ENCODE measurements at places on chromosomes 1 and 21.

- DNase-seq: no peak
Measured at GRCh38 chr1:19689856-19690255, 25.2 kb downstream of the HTR6 start.

GRCh38 chr1:65734979-65735378 lies 57.7 kb upstream of the PDE4B start:
- DNase-seq: no peak

GRCh38 chr1:18211764-18212163 lies 104.2 kb downstream of the IGSF21 start:
- DNase-seq: no peak

DNA sequence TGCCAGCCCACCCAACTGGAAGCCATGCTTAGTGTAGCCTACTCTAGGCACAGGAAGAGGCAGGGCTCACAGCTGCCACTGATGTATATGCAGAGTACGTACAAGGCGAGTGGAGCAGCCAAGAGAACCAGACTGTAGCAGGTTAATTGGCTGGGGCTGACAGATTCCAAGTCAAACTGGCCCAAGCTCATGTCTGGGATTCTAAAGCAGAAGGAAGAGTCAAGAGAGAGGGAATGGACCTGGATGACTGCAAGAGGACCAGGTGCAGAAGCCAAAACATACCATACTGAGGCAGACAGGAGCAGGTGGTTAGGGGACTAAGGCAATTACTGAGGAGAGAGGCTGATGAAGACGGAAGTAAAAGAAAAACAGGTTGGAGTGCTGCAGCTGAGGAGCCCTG lies 51.3 kb upstream of the LRRN2 start:
- DNase-seq: no peak

- DNase-seq: peak; percentile 82
Measured at GRCh38 chr1:146012703-146013558, 8.6 kb downstream of the HJV start.

DNA sequence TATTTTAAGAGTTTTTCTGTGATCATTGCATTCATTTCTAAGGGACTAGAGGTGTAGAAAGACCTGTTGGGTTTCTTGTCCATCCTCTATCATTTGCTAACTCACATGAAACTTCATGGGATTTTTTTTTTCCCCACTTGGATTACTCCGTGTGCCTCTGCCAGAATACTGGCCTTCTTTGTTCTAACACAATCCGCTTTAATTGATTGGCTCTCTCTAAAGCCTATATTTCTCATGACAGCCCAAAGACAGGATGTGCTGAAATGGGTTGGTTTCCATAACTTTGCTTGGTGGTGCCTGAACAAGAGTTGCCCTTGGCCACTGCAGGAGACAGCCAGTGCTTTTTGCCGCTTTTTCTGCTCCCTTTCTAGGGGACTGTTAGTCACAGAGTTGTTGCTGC lies 12.2 kb downstream of the CACHD1 start:
- no peak for DNase-seq

GRCh38 chr1:231326248-231326647 lies 11.4 kb downstream of the EXOC8 start:
- no peak for DNase-seq

DNA sequence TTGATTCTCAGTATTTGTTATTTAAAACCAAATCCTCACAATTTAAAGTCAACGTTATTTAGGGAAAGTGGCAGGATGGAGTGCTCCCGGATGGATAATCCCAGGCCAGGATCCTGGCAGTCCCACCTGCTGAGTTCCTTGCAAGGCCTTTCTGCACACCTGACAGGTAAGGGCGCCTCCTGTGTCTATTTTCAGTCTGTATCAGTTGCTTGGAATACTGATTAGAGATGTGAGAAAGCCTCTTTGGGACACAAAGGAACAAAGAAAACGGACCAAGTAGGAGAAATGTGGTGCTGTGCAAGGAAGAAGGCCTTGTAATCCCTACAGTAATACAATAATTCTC lies 12.2 kb downstream of the STYXL2 start:
- no peak for DNase-seq

GRCh38 chr1:68117416-68117815 lies 67.0 kb upstream of the DIRAS3 start:
- DNase-seq: no peak

- DNase-seq: no peak
Measured at GRCh38 chr1:116824631-116825206, 70.5 kb downstream of the CD2 start.

GRCh38 chr1:107450899-107451664 lies 310.2 kb downstream of the NTNG1 start:
- DNase-seq: peak; percentile 80

DNA sequence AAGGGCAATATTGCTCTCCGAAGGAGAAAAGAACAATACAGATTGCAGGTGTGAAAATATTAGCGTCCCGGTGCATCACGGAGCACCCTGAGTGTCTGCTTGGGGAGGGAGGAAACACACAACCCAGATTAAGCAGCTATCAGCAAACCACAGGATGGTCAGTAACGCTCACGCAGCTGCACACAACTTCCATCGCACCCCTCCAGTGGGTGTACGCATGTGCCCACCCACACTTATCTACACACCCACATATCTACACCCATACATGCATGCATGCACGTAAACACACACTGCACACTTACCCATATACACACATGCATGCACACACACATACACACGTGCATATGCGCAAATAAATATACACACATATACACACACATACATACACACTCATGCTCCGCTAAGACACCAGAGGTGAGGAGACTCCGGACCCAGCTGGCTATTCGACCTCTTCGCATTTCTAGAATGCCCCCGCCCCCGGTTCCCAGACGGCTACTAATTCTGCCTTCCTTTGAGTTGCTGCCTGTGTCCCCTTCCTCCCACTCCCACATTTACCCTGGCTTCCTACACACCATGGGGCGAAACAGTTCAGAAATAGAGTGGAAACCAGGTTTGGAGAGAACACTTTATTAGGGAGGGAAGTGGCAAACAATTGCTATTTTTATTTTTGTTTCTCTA lies 26.2 kb downstream of the ITPKB start:
- DNase-seq: peak; percentile 35

DNA sequence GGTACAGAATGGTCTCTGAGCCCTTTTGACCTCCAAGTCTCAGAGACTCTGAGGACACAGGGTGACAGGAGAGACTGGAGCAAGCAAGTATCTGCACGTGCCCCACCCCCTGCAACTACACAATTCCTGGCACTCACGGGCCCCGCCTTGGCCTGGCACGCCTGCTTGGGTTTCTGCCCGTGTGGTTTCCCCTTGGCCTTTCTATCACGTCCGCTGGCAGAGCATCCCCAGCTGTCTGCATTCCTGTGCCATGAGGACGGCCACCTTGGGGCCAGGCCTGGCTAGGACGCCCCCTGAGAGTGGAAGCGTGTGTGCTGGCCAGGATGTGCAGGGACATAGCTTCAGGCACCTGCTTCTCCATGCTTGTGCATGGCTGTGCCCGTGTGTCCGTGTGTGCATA lies 14.3 kb upstream of the EDN2 start:
- DNase-seq: no peak

GRCh38 chr1:65011983-65012382 lies 45.6 kb upstream of the JAK1 start:
- no peak for DNase-seq

- no peak for DNase-seq
Measured at GRCh38 chr1:169100208-169100607, 6.3 kb upstream of the ATP1B1 start.

GRCh38 chr21:25300632-25301031 lies 306.6 kb downstream of the MRPL39 start:
- DNase-seq: no peak

DNA sequence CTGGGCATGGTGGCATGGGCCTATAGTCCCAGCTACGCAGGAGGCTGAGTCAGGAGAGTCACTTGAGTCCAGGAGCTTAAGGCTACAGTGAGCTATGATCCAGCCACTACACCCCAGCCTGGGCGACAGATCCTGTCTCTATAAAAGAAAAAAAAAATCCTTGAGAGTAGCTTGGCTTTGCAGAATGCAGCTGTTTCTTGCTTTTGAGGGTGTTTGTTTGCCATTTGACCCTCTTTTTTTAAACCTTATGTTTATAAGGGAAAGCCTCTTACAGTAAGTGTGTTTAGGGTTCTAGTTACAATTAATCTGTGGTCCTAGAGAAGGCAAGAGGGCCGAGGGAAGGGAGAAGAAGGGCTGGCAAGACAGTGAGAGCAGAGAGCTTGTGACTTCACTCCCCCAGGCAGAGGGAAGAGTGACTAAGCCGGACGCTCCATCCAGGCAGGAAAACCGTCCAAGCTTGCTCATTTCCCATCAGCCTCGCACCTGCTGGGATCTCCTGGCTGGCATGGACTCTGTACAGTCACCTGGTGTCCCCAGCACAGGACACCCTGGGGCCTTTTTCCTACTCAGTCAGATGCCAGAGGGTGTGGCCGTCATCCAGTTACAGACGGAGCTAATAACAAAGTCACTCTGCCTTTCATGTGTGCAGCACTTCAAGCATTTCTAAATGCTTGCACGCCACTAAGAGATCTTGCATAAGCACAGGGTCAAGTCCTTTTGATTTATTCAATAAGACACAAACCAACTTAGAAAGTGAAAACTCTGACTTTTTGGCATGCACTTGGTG lies 55.5 kb upstream of the PSEN2 start:
- DNase-seq: no peak

DNA sequence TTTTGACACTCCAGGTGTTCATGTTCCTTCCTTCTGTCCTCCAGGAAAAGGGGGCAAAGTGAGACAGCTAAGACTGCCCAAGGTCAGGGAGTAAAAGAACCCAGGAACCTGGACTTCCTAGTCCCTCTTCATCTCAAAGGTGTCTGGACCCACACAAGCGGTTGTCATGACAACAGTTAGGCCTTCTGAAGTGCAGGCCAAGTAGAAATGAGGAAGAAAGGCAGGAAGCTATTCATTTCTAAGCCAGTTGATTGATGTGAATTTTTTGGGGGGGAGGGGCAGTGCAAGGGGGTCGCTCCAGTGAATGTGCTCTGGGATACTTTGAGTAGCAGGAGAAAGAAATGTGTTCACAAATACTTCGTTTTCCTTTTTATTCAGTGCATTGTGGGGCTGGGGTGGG lies 114.3 kb downstream of the NAV1 start:
- DNase-seq: no peak

GRCh38 chr1:40901886-40902852 lies 40.0 kb upstream of the CITED4 start:
- no peak for DNase-seq

DNA sequence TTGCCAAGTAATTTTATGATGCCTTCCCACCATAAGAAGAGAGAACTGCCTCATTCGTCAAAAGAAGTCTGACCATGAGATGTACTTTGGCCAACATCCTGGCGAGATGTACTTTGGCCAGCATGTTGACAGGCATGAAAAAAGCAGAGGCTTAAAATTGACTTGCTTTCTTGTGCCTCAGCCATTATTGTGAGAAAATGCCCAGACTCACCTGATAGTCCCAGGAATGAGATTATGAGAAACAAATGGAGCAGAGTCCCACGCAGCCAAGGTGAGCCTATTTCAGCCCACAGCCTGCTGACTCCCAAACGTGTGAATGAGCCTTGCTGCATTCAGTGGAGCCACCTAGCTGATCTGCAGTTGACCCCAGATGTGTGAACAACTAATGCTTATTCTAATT lies 43.5 kb upstream of the ZNF644 start:
- no peak for DNase-seq

- DNase-seq: no peak
Measured at GRCh38 chr1:243658594-243659105, 191.4 kb downstream of the AKT3 start.

GRCh38 chr1:65198096-65198495 lies 50.1 kb downstream of the AK4 start:
- DNase-seq: no peak

GRCh38 chr1:53678938-53679825 lies 59.8 kb downstream of the GLIS1 start:
- no peak for DNase-seq

- no peak for DNase-seq
Measured at GRCh38 chr1:147486876-147487656, 54.2 kb upstream of the BCL9 start.

GRCh38 chr21:15682186-15682895 lies 47.4 kb upstream of the USP25 start:
- no peak for DNase-seq

- no peak for DNase-seq
Measured at GRCh38 chr1:171597203-171597602, 24.8 kb upstream of the MYOCOS start.

DNA sequence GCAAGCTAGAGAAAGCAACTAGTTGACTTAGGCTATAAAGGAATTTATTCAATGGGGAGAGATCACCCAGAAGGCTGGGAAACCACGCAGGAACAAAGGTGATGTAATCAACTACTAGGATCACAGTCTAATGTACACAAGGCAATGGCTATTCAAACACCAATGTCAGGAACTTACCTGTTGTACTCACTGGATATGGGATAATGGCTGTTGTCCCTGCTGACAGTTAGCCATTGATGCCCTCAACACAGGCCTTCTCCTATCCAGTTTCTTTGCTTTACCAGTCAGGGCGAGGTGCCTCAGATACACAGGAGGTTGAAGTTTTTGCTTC lies 32.3 kb downstream of the C21orf91 start:
- DNase-seq: no peak

GRCh38 chr21:34875830-34876229 lies 173.3 kb downstream of the RUNX1 start:
- no peak for DNase-seq

GRCh38 chr21:16422702-16423101 lies 692.9 kb downstream of the USP25 start:
- no peak for DNase-seq

- DNase-seq: no peak
Measured at GRCh38 chr1:241140670-241141069, 216.3 kb downstream of the RGS7 start.

DNA sequence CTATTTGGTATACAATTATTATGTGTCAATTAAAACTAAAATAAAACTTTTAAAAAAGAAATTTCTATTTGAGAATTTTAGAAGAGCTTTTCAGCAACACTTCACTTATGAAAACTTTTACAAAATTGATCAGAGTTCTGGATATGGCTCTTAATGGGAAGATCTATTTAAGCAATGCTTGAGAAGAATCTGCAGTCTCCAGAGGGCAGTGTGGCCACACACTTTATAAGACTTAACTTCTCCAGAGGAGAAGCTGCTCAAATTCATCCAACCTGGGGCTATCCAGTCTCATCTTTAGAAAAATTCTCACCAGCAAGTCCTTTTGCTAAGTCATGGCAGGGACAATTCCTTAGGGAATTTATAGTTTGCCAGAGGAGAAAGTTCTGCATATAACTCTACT lies 25.2 kb upstream of the AGO1 start:
- DNase-seq: peak; percentile 22
